ENCODE measurements at places on chromosomes 13 and 19. TPM values are rescaled to one million over a fixed set of nuclear protein-coding genes. Genes with fewer than 3 reads are reported as not detected.

The F10 gene
- total RNA-seq, result not detected

The SHANK1 gene
- total RNA-seq, result not detected

The ACP4 gene
- not detected for total RNA-seq

The DLL3 gene
- total RNA-seq, result 1.6 TPM

The ZNF566 gene
- 7.3 TPM for total RNA-seq

The CHAMP1 gene
- 45.6 TPM for total RNA-seq

The CGB1 gene
- total RNA-seq, result not detected

The CD79A gene
- total RNA-seq, result 0.84 TPM

The HSH2D gene
- 43.5 TPM for total RNA-seq

The COX7A1 gene
- total RNA-seq, result not detected

DNA sequence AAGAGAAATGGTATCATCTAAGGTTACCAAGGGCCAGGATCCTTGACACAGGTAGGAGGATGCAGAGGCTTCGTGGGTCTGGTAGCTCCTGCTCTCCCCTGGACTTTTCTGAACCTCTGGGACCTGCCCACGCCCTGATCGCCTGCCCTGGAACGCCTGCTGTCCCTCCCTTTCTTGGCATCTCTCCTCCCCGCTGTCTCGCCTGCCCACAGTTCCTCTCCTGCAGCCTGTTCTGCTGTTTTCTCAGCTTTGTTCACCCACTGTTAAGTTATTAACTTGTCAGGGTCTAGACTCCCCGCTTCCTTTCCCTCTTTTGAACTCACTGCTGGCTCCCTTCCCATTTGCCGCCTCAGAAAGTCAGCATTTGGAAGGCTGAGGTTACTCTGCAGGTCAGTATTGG is 19.8 kb downstream of the SERP2 start:
- no peaks in the 10 kb centered on the region for H3K36me3 ChIP-seq
- no peak for DNase-seq
- peaks cover 9% of the 10 kb centered on the region for H3K27me3 ChIP-seq
- no peaks in the 10 kb centered on the region for H3K4me1 ChIP-seq
- H3K4me3 ChIP-seq, result no peak overlapping the region

- H3K27me3 ChIP-seq, result no peaks in the 10 kb centered on the region
- no peak for DNase-seq
- no peak overlapping the region for H3K27ac ChIP-seq
- H3K4me1 ChIP-seq, result no peaks in the 10 kb centered on the region
- no peaks in the 10 kb centered on the region for H3K36me3 ChIP-seq
- H3K4me3 ChIP-seq, result no peak overlapping the region
Measured at GRCh38 chr13:20435616-20436368, 89.9 kb downstream of the CRYL1 start.

- H3K4me3 ChIP-seq, result peak overlapping the region; percentile 60
- no peak overlapping the region for H3K27ac ChIP-seq
- peaks cover 41% of the 10 kb centered on the region for H3K27me3 ChIP-seq
- peaks cover 20% of the 10 kb centered on the region for H3K4me1 ChIP-seq
- H3K36me3 ChIP-seq, result no peaks in the 10 kb centered on the region
Measured at GRCh38 chr19:7869453-7869909, 4.7 kb downstream of the PRR36 start.

DNA sequence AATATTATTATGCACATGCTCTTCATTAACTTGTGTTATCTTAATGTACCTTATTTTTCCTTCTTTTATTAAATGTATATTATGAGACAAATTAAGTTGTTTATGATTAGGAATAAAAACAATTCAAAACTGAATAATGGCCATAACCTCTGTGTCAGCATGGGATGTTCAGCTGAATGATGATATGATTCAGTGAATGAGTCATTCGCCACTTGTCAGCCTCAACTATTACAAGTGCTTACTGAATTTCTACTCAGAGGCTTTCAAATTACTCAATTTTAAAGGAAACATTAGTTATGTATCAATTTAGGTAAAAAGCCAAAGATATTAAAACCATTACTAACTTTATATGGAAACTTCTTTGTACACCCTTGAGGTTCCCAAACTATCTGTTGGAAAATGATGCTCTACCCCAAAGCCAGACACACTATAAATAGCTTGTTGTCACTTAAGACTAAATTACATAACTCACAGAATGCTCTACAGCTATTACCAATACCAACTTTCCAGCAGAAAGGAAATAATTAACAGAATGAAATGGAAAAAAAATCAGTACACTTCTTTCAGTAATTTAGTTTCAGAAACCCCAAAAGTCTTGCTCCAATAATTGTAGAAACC is 14.4 kb downstream of the LIG4 start:
- H3K27ac ChIP-seq, result no peak overlapping the region
- no peak overlapping the region for H3K4me3 ChIP-seq
- H3K27me3 ChIP-seq, result peaks cover 11% of the 10 kb centered on the region
- peaks cover 25% of the 10 kb centered on the region for H3K4me1 ChIP-seq
- no peaks in the 10 kb centered on the region for H3K36me3 ChIP-seq
- no peak for DNase-seq

DNA sequence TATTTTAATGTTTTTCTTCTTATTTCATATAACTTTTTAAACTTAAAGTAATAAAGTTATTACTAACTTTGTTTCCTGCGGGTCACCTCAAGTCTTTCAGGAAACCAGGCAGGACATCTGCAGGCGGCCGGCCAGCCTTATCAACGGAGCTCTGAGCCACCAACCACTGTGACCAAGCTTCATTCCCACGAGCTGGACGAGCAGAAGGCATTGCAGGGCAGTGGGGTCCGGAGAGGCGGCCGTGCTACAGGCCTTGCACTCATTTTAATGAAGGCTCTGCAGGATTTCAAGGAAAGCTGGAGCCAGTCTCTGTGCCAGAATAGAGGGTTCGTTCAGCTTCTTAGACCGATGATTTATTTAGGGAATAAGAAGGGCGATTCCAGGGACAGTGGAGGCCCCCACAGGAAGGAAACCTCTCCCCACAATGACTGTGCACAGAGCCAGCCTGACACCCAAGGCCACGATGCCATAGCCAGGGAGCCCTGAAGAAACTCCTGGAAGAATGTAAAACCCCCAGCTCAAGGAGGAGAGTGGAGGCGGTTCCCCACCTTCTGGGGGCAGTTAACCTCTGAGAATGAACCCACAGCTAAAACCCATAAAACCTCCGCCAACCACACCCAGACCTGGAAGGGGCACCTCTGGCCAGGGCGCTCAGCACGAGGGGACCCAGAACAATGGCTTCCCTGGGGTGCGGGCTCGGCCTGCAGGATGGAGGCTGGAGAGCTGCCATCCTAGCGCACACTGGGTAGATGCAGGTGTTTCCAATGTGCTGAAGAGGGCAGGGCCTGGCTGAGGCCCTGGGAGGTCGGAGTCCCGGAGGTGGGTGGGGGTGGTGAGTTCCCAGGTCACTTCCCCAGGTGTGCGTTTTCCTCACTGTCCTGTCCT is 75.0 kb downstream of the RASA3 start:
- no peaks in the 10 kb centered on the region for H3K27me3 ChIP-seq
- H3K36me3 ChIP-seq, result peaks cover 3% of the 10 kb centered on the region
- no peak overlapping the region for H3K4me3 ChIP-seq
- no peak overlapping the region for H3K27ac ChIP-seq
- H3K4me1 ChIP-seq, result peaks cover 3% of the 10 kb centered on the region
- DNase-seq, result no peak

GRCh38 chr19:30159636-30160035 is 212.5 kb upstream of the ZNF536 start:
- no peaks in the 10 kb centered on the region for H3K4me1 ChIP-seq
- H3K4me3 ChIP-seq, result no peak overlapping the region
- no peak for DNase-seq
- no peak overlapping the region for H3K27ac ChIP-seq
- no peaks in the 10 kb centered on the region for H3K36me3 ChIP-seq
- H3K27me3 ChIP-seq, result no peaks in the 10 kb centered on the region

DNA sequence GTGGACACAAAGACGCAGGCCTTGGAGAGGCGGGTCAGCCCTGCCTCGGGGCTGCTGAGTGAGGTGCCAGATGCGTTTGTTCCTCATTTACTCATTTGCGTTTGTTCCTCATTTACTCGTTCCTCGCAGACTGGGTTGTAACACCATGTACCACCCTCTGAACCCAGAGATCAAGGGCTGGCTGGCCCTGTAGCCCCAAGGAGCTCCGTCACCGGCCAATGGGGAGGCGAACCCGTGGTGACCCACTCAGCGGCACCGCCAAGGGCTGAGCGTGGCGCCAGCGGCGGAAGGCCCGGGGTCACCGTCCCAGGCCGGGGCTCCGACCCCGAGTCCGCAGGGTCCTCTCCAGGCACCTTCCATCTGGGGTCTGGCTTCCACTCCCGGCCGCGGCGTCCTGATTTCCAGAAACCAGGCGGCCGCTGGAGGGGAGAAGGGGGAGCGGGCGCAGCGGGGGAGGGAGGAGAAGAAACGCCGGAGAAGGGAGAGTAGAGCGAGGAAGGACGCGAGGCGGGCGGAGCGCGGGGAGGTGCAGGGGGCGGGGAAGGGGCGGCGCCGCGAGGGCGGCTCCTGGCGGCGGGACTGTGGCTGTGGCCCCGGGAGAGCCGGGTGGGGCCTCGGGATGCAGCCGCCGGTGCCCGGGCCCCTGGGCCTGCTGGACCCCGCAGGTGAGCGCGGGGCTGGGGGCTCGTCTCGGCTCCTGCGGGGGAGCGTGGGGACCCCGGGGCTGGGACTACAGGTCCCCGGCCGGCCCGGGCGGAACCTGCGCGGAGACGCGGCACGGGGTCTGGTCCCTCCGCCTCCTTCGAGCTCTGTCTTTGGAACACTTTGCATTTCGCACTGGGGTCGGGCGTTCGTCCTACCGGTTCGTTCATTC is at the start of gene TMEM255B:
Gene TMEM255B, plus strand, starts transcription at position 576 of the 874 bp plus-strand sequence. Its CDS starts 44 bp downstream, at position 620.
- no peaks in the 10 kb centered on the region for H3K36me3 ChIP-seq
- no peak within 1 kb of the TSS for H3K27ac ChIP-seq
- peaks cover 44% of the 10 kb centered on the region for H3K27me3 ChIP-seq
- peak within 1 kb of the TSS; percentile 85 for H3K4me3 ChIP-seq

DNA sequence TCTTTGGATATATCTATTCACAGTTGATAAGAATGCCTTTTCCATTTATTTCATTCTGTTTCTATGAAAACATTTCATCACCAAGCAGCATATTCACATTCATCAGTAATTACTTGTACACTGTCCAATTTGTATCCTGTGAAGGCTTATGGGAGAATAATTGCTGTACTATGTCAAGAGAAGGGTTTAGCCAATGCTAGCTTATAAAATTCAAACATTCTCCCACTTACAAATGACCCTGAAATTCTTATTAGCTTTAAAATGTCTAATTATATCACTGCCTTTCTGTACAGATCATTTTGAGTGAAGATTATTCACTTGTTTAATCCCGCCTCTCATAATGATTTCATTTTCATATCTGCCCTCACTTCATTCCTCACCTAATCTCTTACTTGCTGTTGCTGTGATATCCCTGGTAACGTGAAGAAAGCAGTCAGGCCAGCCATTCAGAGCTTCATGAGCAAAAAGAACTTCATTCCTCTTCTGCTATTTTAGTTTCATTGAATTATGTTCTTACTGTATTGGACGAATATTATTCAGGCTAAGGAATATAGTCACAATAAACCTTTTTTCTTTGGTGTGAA is 778.7 kb downstream of the OLFM4 start:
- H3K27ac ChIP-seq, result no peak overlapping the region
- H3K27me3 ChIP-seq, result no peaks in the 10 kb centered on the region
- no peak for DNase-seq
- no peak overlapping the region for H3K4me3 ChIP-seq
- no peaks in the 10 kb centered on the region for H3K36me3 ChIP-seq
- H3K4me1 ChIP-seq, result no peaks in the 10 kb centered on the region

GRCh38 chr19:58182577-58182988 is 278 bp upstream of the ZNF274 start:
- peak overlapping the region; percentile 94 for H3K27ac ChIP-seq
- peaks cover 8% of the 10 kb centered on the region for H3K4me1 ChIP-seq
- DNase-seq, result no peak
- peak overlapping the region; percentile 89 for H3K4me3 ChIP-seq

DNA sequence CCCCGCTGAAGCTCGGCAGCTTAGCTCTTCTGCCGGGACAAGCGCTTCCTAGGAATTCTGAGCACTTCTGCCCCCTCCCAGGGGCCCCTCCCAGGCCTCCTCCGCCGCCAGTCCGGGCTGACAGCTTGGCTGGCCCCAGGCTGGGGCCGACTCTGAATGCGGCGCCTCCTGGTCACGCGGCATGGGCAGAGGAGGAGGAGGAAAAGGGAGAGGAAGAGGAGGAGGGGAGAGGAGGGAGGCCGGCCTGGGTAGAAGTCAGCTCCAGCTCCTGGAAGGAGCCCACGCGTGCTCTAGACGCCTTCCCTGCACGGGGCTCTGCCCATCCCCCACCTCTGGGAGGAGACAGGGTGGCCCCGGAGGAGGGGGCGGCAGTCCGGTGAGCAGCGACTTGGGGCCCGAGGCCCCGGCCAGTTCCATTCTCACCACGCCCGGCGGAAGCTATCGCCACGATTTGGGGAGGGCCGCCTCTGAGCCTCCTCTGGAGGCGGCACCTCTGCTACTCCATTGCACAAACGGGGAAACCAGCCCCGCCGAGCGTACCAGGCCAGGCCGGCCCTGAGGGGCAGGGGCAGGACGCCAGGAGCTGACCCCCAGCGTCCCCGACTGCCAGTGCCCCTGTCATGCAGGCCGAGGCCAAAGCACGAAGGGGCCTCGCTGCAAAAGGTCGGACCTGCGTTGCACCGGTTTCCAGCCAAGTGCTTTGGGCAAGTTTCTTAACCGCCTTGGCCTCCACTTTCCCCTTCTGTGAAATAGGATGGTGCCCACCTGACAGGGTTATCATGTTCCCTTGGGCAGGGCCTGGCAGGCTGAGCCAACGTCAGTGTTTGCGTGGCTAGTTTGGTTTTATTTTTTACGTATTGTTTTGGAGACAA is 31.6 kb downstream of the CCNE1 start:
- no peaks in the 10 kb centered on the region for H3K36me3 ChIP-seq
- peaks cover 9% of the 10 kb centered on the region for H3K27me3 ChIP-seq
- peaks cover 11% of the 10 kb centered on the region for H3K4me1 ChIP-seq
- peak overlapping the region; percentile 73 for H3K4me3 ChIP-seq

GRCh38 chr19:722553-723101 is 13.9 kb downstream of the PALM start:
- H3K4me1 ChIP-seq, result no peaks in the 10 kb centered on the region
- no peak for DNase-seq
- H3K27me3 ChIP-seq, result peaks cover 7% of the 10 kb centered on the region
- H3K4me3 ChIP-seq, result no peak overlapping the region

DNA sequence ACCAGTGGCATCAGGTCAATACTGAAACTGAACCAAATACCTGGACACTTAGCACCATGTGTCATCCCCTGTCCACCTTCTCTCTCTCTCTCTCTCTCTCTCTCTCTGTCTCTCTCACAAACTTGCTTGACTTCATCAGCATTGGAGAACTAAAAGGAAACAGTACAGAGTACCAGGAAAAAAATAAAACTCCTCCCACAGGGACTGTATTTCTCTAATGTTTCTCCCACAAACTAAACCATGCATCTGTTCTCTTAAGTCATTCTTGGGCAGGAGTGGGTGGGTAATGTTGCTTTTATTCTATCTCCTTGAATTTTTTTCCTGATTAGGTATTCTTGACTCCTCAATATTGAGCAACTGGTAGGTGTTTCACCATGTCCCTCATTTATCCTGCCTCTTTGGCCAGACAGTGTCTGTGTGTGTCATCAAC is 112.9 kb upstream of the CACNA1A start:
- H3K27me3 ChIP-seq, result peaks cover 20% of the 10 kb centered on the region
- no peak for DNase-seq
- H3K4me1 ChIP-seq, result no peaks in the 10 kb centered on the region
- H3K36me3 ChIP-seq, result no peaks in the 10 kb centered on the region
- no peak overlapping the region for H3K27ac ChIP-seq

GRCh38 chr13:26112843-26113242 is 61.0 kb upstream of the SHISA2 start:
- no peaks in the 10 kb centered on the region for H3K27me3 ChIP-seq
- no peaks in the 10 kb centered on the region for H3K4me1 ChIP-seq
- H3K4me3 ChIP-seq, result no peak overlapping the region
- DNase-seq, result no peak
- no peak overlapping the region for H3K27ac ChIP-seq

GRCh38 chr19:42313840-42314755 is 989 bp downstream of the TMEM145 start:
- peaks cover 10% of the 10 kb centered on the region for H3K4me1 ChIP-seq
- peaks cover 36% of the 10 kb centered on the region for H3K27me3 ChIP-seq
- H3K36me3 ChIP-seq, result no peaks in the 10 kb centered on the region
- DNase-seq, result no peak

All from activated T-helper 2 cell treated with anti-CD3 and anti-CD28 coated beads, Interferon-gamma antibody, Interleukin-2, Interleukin-4, amounts not matched to agents 10 μg/mL and 5 μg/mL and 100 μg/mL, durations not matched to agents 14 hours and 24 hours and 36 hours (primary cell).